ENCODE measurements at places on chromosomes 16 and 17.

DNA sequence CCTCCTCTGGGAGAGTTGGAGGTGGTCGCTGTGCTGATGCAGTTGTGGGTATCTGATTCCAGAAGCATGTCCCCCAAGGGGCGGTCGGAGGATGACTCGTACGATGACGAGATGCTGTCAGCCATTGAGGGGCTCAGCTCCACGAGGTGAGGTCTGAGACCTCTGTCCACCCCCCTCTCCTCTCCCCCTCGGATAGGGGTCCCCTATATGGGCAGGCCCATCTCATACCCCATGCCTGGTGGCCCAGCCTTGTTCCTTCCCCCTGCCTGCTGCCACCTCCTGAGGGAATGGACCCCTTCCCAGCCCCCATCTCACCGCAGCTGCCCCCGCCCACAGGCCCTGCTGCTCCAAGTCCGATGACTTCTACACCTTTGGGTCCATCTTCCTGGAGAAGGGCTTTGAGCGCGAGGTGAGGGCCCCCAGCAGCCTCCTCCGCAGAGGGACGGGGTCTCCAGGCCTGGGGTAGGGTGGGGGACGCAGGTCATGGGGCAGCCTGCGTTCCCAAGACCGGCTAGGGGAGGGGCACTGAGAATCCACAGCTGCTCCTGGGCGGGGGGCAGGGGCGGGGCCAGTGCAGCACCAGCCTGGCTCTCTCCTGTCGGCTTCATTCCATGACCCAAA lies 39.2 kb downstream of the ADCY7 start:
- DNase-seq, result no peak

- no peak for DNase-seq
Measured at GRCh38 chr16:46591257-46591656, 29.9 kb downstream of the SHCBP1 start.

DNA sequence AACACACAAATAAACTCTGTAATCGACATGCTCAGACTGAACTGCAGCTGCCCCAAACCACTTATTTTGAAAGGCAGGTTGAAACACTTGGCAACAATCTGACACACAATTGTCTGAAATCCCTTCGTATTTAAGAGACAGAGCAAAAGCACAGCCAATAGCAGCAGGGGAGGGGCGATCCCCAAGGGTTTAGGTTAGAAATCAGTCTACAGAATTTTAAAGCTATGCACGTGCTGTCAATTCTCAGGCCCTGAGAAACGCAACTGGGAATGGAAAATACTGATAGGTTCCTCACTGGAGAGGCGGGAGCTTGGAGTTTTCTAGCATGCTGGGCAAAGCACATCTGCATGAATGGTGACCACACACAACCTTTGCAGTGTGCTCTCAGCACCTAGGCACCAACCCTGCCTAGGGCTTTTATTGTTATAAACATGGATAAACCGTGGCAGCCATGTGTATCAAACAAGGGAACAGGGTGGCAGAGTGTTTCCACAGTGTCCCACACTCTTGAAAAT lies 168.0 kb downstream of the AATF start:
- no peak for DNase-seq

- DNase-seq, result no peak
Measured at GRCh38 chr17:71740866-71741265, 380.0 kb upstream of the SOX9 start.

- no peak for DNase-seq
Measured at GRCh38 chr17:75288770-75289114, 491 bp downstream of the SLC25A19 start.

- no peak for DNase-seq
Measured at GRCh38 chr16:3712861-3713372, 4.4 kb downstream of the TRAP1 start.

DNA sequence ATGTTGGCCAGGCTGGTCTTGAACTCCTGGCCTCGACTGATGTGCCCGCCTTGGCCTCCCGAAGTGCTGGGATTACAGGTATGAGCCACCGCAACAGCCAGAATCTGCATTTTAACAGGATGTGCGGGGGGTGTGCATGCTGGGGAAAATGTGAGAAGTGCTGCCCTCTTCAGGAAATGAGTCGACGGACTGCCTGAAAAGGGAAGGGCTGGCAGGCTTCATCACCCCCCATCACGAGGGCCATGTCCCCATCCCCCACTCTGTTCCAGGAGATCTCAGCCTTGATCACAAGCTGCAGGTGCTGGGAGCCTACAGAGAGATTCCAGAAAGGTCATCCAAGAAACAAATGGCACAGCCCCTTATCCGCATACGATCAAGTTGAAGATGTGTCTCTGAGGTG lies 195.3 kb upstream of the RPL38 start:
- DNase-seq, result no peak

DNA sequence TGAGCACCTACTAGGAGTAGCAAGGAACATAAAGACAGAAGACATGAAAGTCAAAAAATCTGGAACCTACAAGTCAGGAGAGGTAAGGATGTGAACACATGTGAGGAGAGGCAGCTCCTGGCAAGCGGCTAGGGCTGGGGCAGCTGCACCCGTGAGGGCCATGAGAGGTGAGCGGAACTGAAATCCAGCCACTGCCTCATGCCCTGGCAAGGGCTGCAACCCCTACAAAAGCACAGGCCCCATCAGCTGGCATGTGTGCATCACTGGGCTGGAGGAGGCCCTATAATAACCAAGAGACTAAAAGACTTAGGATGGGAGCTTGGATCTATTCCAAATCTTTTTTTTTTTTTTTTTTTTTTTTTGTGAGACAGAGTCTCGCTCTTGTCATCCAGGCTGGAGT lies 40.3 kb upstream of the ERN1 start:
- no peak for DNase-seq

DNA sequence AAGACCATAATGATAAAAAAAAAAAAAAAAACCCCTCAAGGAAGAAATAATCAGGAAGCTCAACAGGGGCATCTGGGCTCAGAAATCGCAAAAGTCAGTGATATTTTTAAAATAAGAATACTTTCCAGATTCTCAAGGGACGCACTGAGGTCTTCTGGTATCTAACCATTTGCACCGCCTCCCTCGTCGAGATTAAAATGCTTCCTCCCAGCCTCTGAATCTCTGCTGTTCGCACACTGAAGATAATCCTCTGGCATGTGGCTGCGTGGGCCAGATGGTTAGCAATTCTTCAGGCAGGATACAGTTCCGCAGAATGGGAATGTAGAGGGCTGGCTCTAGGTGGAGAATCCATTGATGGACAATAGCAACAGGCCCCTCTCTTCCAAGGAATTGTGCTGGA lies 211.7 kb upstream of the CDH5 start:
- no peak for DNase-seq
